Activated T-cell treated with anti-CD3 and anti-CD28 coated beads, Interleukin-2, amount 50 U/mL, for 1 hour (primary cell): ENCODE measurements at places on chromosomes 2 and 18.

GRCh38 chr2:132595186-132595585, 74.8 kb downstream of the LYPD1 start:
- DNase-seq, result no peak

GRCh38 chr18:12422936-12423335, 15.2 kb downstream of the PRELID3A start:
- DNase-seq, result no peak

DNA sequence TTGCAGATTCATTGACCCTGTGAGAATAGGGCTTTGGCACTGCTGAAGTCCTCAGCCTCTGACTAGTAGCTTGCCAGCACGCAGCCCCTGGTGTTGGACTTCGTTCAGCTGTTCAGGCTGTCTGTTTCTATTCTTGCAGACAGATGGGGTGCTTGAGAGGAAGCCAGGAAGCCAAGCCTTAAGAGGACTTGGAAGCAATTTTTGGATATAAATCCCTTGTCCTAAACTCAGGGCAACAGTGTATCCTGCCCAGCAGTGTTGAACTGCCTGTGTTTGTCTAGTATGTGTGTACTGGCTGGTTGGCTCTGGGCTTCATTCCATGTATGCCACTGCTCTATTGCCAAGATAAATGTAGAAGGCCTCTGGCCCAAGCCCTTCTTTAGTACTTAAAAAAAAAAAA, 108.6 kb downstream of the COMMD1 start:
- DNase-seq, result no peak

- no peak for DNase-seq
Observed at GRCh38 chr2:225120186-225120585, 77.9 kb upstream of the DOCK10 start.

GRCh38 chr2:96550787-96551604, 14.4 kb downstream of the ARID5A start:
- DNase-seq, result peak; percentile 40

GRCh38 chr18:58143386-58143785, 99.4 kb downstream of the NEDD4L start:
- DNase-seq, result no peak

GRCh38 chr2:133200684-133201421, 367.4 kb downstream of the NCKAP5 start:
- no peak for DNase-seq

GRCh38 chr18:36275561-36275960, 22.0 kb upstream of the FHOD3 start:
- DNase-seq, result no peak

- DNase-seq, result no peak
Observed at GRCh38 chr2:234677758-234678538, 181.1 kb upstream of the ARL4C start.

DNA sequence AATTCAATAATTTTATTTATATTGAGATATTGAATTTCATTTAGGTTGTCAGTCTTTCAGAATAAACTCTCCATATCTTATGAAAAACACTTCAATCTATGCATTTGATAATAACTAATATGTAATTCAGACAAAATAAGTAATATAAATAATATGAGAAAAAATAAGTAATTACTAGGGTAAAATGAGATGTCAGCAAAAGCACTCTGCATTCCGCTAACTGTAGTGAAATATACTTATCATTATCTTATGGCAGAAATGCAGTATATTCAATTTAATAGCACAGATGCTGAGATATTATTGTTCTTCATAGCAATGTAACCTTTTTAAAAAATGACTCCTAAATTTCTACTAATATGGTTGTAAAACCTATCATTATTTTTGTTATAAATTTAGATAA, 606.2 kb upstream of the VRK2 start:
- no peak for DNase-seq

- no peak for DNase-seq
Observed at GRCh38 chr2:135320465-135321355, 210.3 kb downstream of the ZRANB3 start.

GRCh38 chr18:50830544-50830943, 10.7 kb upstream of the MRO start:
- DNase-seq, result no peak

GRCh38 chr18:49565612-49566011, 3.8 kb downstream of the LIPG start:
- DNase-seq, result no peak

GRCh38 chr2:1995987-1996386, 251.7 kb upstream of the PXDN start:
- DNase-seq, result no peak

GRCh38 chr2:215619989-215620388, 184.1 kb upstream of the FN1 start:
- no peak for DNase-seq

DNA sequence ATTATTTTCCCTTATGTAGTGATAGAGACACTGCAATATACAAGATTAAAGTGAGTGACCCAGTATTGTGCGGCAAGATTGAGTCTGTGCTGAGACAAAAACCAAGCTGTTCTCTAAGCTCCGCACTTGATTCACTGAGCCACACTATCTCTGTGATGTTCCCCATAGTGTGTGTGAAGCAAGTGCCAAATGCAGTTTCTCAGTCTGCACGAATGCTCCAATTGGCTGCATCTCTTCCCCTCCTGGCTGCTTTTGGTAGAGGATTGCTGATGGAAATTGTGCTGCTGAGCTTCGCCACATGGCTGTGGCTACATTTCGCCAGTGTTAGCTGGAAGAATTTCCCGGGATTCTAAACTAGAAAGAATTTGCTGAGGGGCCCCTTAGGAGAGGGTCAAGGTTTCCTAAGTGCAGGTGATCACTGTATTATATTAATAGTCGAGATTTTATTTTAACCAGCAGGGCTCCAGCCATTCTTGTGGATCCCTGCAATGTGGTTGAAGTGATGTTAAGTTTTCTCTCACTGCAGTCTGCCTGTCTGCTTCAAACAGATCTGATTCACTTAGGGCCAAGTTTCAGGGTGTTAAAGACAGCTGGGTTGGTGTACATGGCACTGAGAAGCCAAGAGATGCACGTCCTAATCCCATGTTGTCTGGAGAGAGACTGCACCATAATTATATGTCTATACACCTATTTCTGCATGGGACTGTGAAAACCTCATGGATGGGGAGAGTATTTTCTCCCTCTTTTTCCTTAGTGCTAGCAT, 317.2 kb downstream of the DCC start:
- DNase-seq, result no peak
